ENCODE measurements at places on chromosomes 2 and 18.
A peak's percentile ranks its signal among the peaks of the same experiment; 100 is the strongest.

DNA sequence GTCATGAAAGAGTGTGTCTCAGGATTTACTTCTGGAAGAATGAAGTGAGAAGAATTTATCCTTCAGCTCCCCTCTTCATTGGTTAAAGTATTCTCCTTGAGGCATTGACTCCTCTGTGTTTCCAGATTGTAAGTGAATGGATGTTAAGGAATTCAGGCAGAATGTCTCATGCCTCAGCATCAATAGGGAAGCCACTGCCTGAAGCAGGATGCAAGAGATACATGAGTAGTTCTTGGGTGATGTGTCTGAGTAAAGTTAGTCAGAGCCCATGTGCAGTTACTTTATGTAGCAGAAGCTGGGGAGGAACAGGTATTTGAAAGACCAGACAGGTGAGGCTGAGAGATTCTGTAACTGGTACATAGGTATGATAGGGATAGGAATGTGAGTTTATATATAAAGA, 34.0 kb upstream of the TMEFF2 start:
- no peak for DNase-seq

- DNase-seq, result peak; percentile 66
These were observed 186.8 kb upstream of the PGAP1 start for GRCh38 chr2:197113275-197113711.

DNA sequence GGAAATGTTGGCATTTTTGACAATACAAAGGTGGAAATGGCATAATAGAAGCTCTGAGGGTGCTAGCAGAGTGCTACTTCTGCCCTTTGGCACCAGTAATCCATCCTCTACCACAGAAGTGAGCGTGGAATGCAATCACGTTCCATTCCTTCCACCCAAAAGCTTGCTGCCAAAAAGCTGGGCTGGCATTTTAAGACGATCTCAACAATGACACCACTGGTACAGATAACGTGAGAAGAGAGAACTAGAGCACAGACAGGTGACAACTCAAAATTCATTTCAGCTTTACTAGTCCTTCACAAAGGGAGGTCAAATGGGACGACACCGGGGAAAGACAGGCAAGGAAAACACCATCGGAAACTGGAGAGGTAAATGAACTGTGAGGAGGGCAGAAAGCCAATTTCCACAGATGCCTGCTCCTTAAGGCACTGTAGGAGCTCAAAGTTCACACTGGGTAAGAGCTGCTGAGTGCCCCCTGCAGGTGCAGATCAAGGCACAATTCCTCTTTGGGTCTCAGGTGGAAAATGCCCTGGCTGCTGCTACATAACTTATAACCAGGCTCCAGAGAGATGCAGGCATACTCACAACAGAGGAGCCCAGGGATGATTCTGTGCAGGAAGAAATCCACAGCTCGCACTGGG, 50.7 kb upstream of the RNU4ATAC start:
- DNase-seq, result no peak

- DNase-seq, result no peak
These were observed 453.7 kb downstream of the SLC4A3 start for GRCh38 chr2:220081171-220081570.

- no peak for DNase-seq
These were observed 508.2 kb downstream of the LRRTM4 start for GRCh38 chr2:77013953-77014352.

- peak; percentile 56 for DNase-seq
These were observed 806 bp downstream of the RFX8 start for GRCh38 chr2:101473911-101474701.

All from suppressor macrophage treated with lipopolysaccharide for 1 hour (primary cell).